Cortex of kidney (tissue), 1 donor: ENCODE measurements at places on chromosomes 7 and 10.

- no peak for DNase-seq
These were observed 134.5 kb downstream of the ST7 start for GRCh38 chr7:117087639-117088396.

DNA sequence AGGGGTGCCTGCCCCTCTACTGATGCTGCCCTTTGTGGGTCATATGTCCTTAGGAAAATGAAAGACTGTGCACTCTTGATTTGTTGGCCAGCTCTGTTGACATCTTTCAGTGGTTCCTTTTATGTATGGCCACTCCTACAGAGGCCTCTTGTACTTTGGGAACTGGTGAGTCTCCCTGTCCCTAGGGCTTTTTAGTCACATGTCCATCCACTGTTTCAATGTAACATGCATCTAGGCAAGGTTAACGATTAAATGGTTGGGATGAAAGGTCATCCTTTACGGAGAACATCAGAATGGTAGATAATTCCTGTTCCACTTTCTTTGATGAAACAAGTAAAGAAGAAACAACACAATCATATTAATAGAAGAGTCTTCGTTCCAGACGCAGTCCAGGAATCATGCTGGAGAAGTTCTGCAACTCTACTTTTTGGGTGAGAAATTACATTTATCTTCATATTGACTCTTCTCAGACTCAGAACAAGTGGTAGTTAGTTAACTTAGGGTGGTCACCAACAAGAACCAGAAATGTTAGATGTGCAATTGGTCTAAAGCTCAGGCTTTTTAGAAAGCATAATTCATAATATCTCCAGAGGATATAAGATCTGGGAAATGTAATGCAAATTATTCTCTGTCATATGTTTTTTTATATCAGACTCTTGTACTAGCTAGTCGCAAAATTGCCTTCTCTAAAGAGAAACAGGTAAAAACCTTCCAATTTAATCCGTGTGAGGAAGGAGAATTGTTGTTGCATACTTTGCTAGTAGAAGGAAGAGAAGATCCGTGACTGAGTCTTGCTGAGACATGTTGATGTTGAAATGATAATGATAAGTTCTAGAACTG, at the start of gene ABCC2:
TSS of gene ABCC2 (plus strand) at position 194 of the 840 bp plus-strand sequence. CDS start at position 399, 205 bp downstream.
- DNase-seq = no peak

DNA sequence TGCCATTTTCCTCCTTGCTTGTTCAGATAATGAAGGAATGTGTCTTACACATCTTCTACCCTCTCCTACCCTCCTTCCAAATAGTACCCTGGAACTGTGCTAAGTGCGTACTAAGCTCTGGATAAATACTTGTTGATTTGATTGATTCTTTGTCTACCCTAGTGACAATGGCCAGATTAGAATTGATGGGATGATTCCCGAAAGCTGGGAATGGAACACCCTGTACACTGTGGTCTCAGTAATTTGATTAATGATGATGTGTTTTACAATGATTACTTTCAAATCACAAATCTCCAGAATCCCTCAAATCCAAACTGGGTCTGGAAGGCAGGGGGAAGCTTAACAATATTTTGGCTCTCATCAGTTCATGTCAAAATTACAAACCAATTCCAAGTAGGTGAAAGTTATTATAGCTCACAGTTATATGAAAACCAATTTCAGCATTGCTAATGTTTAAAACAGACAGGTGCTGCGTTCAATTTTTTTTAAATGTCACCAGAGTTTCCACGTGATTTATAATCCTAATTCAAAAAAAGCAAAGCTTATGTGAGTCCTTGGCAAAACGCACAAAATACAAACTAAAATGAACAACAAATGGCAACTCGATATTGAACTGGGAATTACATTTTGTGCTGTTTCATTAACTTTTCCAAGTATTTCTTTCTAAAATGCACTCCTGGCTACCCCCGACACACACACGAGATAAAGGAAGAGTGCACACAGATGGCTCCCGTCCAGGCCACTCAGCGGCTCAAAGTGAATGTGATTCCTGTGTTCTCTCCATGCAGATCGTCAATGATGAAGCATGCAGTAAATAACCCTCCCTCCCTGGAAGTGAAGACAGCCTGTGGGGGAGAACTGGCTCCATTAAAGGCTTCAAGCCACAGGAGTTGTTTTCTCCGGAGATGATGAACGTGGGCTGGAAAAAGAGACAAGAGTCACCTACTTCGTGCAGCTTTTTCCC, 21.7 kb upstream of the ADRB1 start:
- no peak for DNase-seq

DNA sequence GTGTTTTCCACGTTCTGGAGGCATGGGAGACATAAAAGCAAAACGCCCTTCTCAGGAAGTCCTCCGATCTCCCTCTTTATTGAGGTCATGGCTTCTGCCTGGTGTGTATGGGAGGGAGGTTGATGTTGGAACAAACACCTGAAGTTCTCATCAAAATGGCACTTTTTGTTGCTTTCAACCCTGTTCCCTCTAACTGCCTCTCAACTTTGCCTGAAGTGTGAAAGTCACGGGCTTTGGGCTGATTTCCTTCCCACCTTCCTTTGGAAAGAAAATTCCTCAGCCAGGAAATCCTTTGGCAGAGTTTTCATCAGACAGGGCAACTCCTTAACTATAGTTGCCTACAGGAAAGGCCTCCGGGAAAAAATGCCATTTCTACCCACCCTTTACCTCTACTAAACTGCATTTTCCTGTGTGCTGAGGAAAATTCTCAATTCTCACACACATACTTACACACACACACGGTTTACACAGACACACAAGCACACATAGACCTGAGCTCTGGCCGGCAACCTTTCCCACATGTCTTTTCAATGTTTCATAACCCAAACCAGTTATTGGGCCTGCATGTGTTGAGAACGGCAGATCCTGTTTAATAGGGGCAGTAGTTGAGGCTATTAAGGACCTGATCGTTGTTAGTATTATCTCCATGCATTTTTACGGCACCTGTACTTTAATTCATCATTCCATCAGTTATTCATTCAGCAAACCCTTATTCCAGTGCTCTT, 36.4 kb downstream of the CYP17A1 start:
- no peak for DNase-seq

GRCh38 chr10:28734938-28735759, 57.8 kb downstream of the BAMBI start:
- DNase-seq = no peak

DNA sequence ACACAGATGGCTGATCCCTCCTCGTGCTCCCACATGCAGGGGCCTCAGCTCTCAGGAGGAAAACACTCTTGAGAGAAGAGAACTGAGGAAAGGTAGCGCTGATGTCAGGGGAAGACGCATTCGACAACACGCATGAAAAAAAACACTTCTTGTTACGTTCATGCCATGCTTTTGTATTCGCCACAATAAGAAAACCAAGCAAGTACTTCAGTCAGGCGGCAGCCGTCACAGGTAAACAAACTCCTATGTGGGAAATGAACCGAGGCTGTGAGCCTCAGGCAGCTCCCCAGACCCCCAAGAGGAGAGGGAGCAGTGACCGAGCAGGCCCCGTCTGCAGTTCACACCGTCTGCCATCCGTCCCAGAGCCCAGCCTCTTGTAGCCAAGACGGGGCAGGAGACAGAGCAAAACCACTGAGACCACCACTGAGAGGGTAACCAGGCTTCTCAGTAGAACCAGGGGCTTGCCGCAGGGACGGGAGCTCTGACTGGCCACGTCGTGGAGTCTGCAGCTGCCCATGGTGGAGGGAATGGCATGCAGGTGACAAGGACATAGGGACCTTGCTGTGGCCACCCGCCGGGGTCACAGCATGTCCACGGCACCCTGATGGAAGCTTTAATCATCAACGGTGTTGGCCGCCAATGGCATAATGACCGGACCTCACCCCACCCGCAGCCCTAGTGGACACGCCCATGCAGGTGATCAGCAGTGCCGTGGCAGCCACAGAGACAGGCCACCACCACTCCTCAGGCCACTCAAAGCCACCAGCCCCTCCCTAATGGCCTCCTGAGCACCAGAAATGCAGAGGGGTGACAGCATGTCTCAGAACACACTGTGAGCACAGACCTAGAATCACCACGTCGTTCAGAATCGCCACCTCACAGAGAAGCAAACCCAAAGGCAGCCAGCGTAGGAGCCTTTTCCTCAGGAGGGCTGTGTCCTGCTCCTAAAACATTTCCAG, 304.3 kb downstream of the PTPRN2 start:
- DNase-seq = no peak

- no peak for DNase-seq
These were observed 64.9 kb downstream of the ZNF92 start for GRCh38 chr7:65438598-65438997.

GRCh38 chr7:34675749-34676374, 17.8 kb downstream of the NPSR1 start:
- no peak for DNase-seq

GRCh38 chr10:22308390-22308789, 7.8 kb upstream of the COMMD3 start:
- no peak for DNase-seq

DNA sequence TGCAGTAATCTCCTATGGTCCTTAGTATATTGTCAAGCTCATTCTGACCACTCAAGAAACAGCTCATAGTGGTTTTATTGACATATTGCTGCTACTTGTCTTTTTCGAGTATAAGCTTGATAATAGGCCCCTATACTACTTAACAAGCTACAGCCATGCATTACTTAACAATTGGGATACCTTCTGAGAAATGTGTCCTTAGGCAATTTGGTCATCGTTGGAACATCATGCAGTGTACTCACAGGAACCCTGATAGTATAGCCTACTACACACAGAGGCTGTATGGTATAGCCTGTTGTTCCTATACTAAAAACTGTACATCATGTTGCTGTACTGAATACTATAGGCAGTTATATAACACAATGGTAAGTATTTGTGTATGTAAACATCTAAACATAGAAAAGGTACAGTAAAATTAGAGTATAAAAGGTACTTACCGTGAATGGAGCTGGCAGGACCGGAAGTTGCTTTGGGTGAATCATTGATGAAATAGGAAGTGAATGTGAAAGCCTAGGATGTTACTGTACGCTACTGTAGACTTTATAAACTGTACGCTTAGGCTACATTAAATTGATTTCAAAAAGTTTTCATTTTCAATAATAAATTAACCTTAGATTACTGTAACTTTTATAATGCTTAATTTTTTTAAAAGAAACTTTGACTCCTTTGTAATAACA, 160.9 kb downstream of the LRRC4 start:
- DNase-seq = no peak

GRCh38 chr10:103720964-103721335, 134.4 kb downstream of the SH3PXD2A start:
- DNase-seq = no peak

DNA sequence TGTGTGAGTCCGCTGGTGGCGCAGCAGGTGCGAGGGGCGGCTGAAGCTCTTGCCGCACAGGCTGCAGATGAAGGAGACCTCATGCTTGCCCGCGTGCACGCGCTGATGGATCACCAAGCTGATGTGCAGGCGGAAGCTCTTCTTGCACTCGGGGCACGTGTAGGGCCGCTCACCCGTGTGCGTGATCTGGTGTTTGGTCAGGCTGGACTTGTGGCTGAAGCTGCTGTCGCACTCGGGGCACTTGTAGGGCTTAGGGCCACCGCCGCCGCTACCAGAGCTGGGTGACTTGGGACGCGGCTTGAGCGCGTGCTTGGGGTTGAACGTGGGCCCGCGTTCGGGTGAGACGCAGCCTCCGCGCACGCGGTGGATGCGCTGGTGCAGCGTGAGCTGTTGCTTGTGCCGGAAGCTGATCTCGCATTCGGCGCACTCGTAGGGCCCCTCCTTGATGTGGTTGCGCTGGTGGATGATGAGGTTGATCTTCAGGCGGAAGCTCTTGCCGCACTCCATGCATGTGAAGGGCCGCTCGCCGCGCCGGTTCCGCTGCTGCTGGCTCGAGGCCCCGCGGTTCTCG, 28.7 kb downstream of the ZNF777 start:
- DNase-seq = no peak

DNA sequence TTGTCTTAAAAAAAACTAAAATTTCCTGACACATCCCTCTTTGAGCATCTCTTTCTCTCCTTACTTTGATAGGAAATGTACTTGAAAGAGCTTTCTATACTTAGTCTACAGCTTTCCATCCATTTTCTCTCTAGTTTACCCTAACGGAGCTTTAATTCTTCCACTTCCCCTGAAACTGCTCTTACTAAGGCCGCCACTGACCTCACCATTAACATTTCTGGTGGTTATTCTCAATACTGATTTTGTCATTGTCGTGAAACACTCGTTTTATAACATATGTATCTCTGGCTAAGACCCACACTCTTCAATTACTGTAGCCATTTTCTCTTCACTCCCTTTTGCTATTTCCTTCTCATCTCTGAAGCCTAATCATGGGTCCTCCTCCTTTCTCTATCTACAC, 262.0 kb upstream of the FERD3L start:
- DNase-seq = no peak
